ENCODE measurements at places on chromosomes 12 and 14. TPM values are rescaled to one million over a fixed set of nuclear protein-coding genes. Genes with fewer than 3 reads are reported as not detected.

The PROX2 gene
- total RNA-seq, result not detected

The LRFN5 gene
- not detected for total RNA-seq

The MTA1 gene
- total RNA-seq, result 19.0 TPM

The GYS2 gene
- total RNA-seq, result 72.4 TPM

The NFE2 gene
- 0.75 TPM for total RNA-seq

The TNFAIP2 gene
- 122 TPM for total RNA-seq

The OR10P1 gene
- total RNA-seq, result not detected

The PXMP2 gene
- 216 TPM for total RNA-seq

The TESPA1 gene
- 0.22 TPM for total RNA-seq

The ARF3 gene
- total RNA-seq, result 42.4 TPM

Measured in right lobe of liver (tissue), 6 donors.